Lung (tissue), 17 donors: ENCODE measurements at places on chromosomes 2 and 18.
A peak's percentile ranks its signal among the peaks of the same experiment; 100 is the strongest.

DNA sequence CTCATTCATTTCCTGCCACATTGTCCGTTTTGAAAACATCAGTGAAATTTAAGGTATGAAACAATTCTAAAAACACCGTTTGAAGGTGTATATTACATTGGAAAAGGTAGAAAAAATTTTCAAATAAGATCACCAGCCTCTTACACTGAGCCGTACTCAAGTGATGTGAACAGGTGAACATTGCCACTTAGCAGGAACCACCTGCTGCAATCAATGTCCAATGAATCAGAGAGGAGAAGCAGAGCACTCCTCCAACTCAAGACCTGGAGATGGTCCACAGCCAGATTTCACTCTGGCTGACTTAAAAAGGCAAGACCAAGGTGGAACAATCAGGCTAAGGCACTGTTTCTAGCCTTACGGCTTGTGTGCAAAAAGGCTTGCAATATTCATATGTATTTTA is 110.3 kb upstream of the TTN start:
- H3K4me1 ChIP-seq = no peaks in the 10 kb centered on the region
- no peak overlapping the region for H3K4me3 ChIP-seq
- DNase-seq = no peak
- no peaks in the 10 kb centered on the region for H3K27me3 ChIP-seq
- H3K27ac ChIP-seq = no peak overlapping the region

DNA sequence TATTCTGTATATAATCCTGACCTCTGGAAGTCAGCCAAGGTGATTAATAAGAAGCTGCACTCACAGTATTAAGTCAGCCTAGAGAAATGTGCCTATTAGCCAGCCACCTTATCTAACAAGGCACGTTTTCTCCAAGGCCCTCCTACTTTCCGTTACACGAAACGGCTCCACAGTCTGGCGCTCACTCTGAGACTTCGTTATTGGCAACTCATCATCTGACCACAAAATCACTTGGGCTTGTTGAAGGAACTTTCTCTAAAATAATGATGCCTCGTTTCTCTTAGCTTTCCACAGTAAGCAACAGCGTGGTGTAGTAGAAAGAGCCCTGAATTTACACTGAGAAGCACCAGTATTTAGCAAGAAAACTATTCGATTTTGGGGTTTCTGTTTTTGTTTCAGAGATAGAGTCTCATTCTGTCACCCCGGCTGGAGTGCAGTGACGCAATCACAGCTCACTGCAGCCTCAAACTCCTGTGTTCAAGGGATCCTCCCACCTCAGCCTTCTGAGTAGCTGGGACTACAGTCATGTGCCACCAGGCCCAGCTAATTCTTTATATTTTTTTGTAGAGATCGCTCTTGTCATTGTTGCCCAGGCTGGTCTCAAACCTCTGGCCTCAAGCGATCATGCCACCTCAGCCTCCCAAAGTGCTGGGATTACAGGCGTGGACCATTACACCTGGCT is 53.6 kb upstream of the SLC14A1 start:
- H3K4me3 ChIP-seq = no peak overlapping the region
- no peaks in the 10 kb centered on the region for H3K27me3 ChIP-seq
- DNase-seq = no peak
- H3K4me1 ChIP-seq = peaks cover 8% of the 10 kb centered on the region
- peak overlapping the region; percentile 57 for H3K27ac ChIP-seq
- H3K36me3 ChIP-seq = no peaks in the 10 kb centered on the region

DNA sequence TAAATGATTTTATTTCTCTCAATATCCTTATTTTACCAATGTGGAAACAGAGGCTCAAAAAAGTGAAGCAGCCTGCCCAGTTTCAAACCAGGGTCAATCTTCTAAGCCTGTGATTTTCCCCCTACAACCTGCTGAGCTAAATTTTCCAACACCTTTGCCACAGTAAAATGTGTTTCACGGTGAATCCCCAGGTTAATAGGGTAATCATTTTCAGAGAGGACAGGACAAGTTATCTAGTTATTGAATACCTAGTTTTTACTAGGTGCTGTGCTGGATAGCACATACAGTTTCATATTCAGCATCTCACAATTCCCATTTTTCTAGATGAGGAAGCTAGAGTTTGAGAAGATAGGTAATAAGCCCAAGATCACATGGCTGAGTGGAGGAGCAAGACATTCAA is 236.6 kb downstream of the PTH2R start:
- no peak overlapping the region for H3K27ac ChIP-seq
- no peaks in the 10 kb centered on the region for H3K36me3 ChIP-seq
- H3K4me1 ChIP-seq = no peaks in the 10 kb centered on the region
- no peak overlapping the region for H3K4me3 ChIP-seq
- no peak for DNase-seq
- H3K27me3 ChIP-seq = no peaks in the 10 kb centered on the region

- no peaks in the 10 kb centered on the region for H3K36me3 ChIP-seq
- peaks cover 17% of the 10 kb centered on the region for H3K4me1 ChIP-seq
- no peaks in the 10 kb centered on the region for H3K27me3 ChIP-seq
- H3K27ac ChIP-seq = peak overlapping the region; percentile 87
- DNase-seq = peak; percentile 53
These were observed 27.9 kb upstream of the PTMA start for GRCh38 chr2:231680285-231680991.

DNA sequence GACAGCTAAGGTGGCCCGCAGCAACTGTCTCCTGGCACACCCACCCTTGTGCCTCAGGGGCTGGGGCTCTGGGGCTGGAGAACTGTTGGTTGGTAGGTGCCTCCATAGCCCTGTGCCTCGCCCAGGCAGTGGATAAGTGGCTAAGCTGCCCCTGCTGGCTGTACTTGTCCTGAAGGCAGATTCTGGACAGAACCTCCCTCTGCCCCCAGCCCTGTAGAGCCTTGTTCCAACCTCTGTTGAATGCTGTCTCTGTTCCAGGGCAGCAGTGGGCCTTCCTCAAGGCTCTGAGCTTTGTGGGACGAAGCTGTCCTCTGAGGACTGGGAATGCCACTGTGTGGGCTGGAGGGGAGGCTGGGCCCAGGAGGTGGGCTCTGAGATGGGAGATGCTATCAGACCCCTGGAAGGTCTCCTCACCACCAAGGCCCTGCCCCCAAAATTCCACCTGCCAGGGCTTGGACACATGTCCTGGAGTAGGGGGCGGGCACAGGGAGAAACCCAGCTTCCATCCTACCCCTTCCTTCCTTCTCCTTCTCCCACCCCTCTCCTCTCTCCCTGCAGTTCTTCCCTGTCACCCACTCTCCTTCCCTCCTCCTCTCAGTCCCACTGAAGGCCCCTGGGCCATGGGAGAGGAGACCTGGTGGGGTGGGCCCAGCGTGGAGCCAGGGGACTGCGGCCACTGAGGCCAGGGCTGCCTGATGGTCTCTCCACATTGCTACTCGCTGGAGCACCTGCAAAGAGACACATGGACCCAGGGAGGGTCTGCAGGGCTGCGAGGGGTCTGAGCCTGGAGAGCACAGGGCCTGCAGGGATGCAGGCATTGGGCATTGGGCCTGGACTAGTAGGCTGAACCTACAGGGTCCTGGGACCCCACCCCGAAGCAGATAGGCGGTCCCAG is 1.7 kb upstream of the PDCD1 start:
- H3K4me3 ChIP-seq = no peak overlapping the region
- DNase-seq = no peak
- H3K36me3 ChIP-seq = no peaks in the 10 kb centered on the region
- no peaks in the 10 kb centered on the region for H3K4me1 ChIP-seq
- peak overlapping the region; percentile 46 for H3K27ac ChIP-seq
- H3K27me3 ChIP-seq = peaks cover 19% of the 10 kb centered on the region

DNA sequence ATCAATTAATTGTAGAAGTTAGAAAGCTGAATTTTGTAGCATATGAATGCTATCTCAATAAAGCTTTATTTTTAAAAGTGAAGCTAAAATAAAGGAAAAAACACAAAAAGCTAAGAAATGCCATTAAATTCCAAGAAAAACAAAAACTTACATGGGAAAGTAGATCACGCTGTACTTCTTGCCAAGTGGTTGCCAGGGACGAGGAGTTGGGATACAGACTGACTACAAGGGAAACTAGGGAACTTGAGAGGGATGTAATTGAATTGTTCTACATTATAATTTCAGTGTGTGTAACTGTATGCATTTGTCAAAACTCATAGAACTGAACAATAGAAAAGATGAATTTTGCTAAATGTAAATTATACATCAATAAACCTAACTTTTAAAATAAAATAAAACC is 108.1 kb downstream of the DYM start:
- no peak overlapping the region for H3K4me3 ChIP-seq
- H3K36me3 ChIP-seq = no peaks in the 10 kb centered on the region
- no peaks in the 10 kb centered on the region for H3K4me1 ChIP-seq
- H3K27ac ChIP-seq = no peak overlapping the region
- no peak for DNase-seq

GRCh38 chr18:26409091-26409490 is 139.3 kb downstream of the KCTD1 start:
- H3K4me3 ChIP-seq = no peak overlapping the region
- no peaks in the 10 kb centered on the region for H3K4me1 ChIP-seq
- DNase-seq = no peak
- H3K36me3 ChIP-seq = no peaks in the 10 kb centered on the region

- H3K27me3 ChIP-seq = no peaks in the 10 kb centered on the region
- H3K27ac ChIP-seq = no peak overlapping the region
- H3K36me3 ChIP-seq = peaks cover 7% of the 10 kb centered on the region
- H3K4me1 ChIP-seq = no peaks in the 10 kb centered on the region
These were observed 7.0 kb upstream of the ZNF407 start for GRCh38 chr18:74590671-74591070.

- H3K36me3 ChIP-seq = no peaks in the 10 kb centered on the region
- no peak for DNase-seq
- no peaks in the 10 kb centered on the region for H3K4me1 ChIP-seq
- no peak overlapping the region for H3K4me3 ChIP-seq
These were observed 163.7 kb upstream of the PXDN start for GRCh38 chr2:1907849-1908533.

DNA sequence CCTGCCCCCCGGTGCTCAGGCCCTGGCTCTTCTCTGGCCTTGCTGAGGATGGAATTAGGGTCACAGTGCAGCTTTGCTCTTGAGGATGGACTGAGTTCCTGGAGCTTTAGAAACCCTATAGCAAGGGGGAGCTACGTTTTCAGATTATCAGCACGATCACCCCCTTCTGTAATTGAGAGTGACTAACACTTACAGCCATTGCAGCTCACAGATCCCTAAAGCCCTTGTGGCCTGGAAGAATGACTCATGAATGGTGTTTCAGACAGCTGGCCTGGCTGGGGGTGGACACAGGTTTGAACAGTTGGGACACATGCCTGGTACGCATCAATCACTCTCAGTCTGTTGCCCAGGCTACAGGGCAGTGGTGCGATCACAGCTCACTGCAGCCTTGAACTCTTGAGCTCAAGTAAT is 79.7 kb upstream of the IGFBP5 start:
- no peak overlapping the region for H3K4me3 ChIP-seq
- peak overlapping the region; percentile 87 for H3K27ac ChIP-seq
- H3K27me3 ChIP-seq = no peaks in the 10 kb centered on the region
- DNase-seq = no peak
- H3K36me3 ChIP-seq = no peaks in the 10 kb centered on the region

GRCh38 chr2:74555610-74556103 is 1.1 kb downstream of the DOK1 start:
- peak overlapping the region; percentile 66 for H3K4me3 ChIP-seq
- peaks cover 8% of the 10 kb centered on the region for H3K27me3 ChIP-seq
- peaks cover 7% of the 10 kb centered on the region for H3K36me3 ChIP-seq
- H3K27ac ChIP-seq = no peak overlapping the region
- no peak for DNase-seq
- no peaks in the 10 kb centered on the region for H3K4me1 ChIP-seq

- H3K27me3 ChIP-seq = no peaks in the 10 kb centered on the region
- no peak overlapping the region for H3K27ac ChIP-seq
- no peak overlapping the region for H3K4me3 ChIP-seq
- no peak for DNase-seq
These were observed 257.2 kb downstream of the TXNL1 start for GRCh38 chr18:56381196-56381595.

DNA sequence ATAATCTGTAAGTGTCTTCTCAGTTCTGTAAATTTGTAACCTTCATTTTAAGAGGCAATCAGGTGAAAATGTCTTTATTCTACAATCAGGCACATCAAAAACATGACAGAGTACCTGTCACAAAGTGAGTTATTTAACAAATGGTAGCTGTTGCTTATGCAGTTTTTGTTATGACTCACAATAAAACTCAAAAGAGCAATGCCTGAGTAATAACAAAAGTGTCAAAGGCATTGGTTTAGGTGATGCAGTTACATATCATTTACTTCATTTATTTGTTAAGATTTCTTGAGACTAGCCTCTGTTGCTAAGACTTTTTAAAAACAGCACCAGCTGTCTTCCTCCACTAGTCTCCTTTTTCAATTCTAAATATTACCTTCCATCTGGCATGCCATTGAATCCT is 177.8 kb downstream of the KIAA1328 start:
- DNase-seq = no peak
- no peaks in the 10 kb centered on the region for H3K36me3 ChIP-seq
- H3K27me3 ChIP-seq = no peaks in the 10 kb centered on the region
- H3K4me3 ChIP-seq = no peak overlapping the region
- H3K4me1 ChIP-seq = no peaks in the 10 kb centered on the region

GRCh38 chr18:31973929-31974546 is 31.1 kb upstream of the TRAPPC8 start:
- DNase-seq = no peak
- H3K36me3 ChIP-seq = no peaks in the 10 kb centered on the region
- no peak overlapping the region for H3K4me3 ChIP-seq
- H3K27ac ChIP-seq = no peak overlapping the region
- H3K27me3 ChIP-seq = no peaks in the 10 kb centered on the region

DNA sequence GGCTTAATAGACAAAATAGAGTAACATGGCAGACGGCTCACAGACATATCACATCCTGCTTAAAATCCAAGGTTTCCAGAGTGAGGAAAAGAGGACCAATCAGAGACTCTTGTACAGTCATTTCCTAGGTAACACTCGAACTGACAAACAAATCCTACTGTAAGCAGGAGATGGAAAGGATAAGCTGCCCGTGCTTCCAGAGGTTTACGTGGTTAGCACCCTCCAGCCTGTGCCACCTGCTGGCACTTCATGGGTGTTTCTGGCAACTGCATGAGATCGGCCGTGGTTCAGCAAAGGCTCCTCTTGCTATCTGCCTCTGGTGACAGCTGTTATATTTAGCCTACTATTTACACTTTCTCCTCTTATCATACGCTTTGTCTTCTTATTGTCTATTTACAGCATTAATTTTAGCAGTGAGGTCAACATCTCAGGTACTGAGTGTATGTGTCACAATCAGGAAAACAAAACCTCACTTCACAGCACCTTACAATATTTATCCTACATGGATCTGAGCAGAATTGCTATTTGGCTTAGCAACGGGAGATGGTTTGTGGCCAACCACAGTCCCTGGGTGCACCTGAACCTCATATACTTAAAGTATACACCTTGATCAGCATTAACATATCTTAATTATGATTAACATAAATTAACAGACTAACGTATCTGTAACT is 226.9 kb downstream of the TMEM163 start:
- no peaks in the 10 kb centered on the region for H3K4me1 ChIP-seq
- DNase-seq = no peak
- H3K4me3 ChIP-seq = no peak overlapping the region
- no peaks in the 10 kb centered on the region for H3K27me3 ChIP-seq
- H3K36me3 ChIP-seq = no peaks in the 10 kb centered on the region
